Left lobe of liver (tissue), 2 donors: ENCODE measurements at places on chromosomes 7 and 10.

DNA sequence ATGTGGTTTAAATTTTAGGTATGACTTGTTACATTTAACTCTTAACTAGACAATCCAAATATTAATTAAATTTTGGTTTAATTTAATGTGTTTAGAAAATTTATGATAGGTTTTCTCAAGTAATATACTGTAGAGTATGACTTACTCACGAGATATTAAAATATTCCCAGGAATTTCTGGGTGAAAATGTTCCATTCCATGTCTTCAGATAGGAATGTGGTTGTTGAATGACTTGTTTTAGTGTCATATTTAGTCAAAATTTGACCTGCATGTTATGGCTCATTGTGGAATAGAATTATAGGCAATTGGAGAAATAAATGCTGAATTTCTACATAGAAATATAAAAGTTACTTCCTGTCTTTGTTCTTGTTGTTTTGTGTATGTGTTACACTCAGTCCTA lies 46.7 kb downstream of the SHOC2 start:
- no peak for DNase-seq

GRCh38 chr10:125820701-125821100 lies 2.4 kb downstream of the UROS start:
- no peak for DNase-seq

DNA sequence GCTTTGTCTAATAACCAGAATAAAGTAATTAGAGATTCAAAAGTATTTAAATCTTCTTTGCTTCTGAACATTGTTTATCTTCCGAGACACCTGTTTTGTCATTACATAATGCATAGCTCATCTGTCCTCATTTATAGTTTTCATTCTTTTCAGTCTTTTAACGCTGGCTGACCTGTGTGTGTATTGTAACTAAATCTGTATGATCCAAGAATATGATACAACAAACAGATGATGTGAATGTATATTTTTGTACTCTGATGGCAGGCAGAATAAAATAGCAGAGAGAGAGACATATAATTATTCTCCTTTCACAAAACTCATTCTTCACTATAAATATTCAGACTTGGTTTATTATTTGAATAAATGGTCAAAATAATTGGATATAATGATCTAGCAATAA lies 80.6 kb downstream of the ORC5 start:
- no peak for DNase-seq

GRCh38 chr10:73773152-73773879 lies 8.5 kb upstream of the CHCHD1 start:
- DNase-seq, result no peak

GRCh38 chr10:69397972-69398371 lies 18.7 kb downstream of the TACR2 start:
- no peak for DNase-seq

DNA sequence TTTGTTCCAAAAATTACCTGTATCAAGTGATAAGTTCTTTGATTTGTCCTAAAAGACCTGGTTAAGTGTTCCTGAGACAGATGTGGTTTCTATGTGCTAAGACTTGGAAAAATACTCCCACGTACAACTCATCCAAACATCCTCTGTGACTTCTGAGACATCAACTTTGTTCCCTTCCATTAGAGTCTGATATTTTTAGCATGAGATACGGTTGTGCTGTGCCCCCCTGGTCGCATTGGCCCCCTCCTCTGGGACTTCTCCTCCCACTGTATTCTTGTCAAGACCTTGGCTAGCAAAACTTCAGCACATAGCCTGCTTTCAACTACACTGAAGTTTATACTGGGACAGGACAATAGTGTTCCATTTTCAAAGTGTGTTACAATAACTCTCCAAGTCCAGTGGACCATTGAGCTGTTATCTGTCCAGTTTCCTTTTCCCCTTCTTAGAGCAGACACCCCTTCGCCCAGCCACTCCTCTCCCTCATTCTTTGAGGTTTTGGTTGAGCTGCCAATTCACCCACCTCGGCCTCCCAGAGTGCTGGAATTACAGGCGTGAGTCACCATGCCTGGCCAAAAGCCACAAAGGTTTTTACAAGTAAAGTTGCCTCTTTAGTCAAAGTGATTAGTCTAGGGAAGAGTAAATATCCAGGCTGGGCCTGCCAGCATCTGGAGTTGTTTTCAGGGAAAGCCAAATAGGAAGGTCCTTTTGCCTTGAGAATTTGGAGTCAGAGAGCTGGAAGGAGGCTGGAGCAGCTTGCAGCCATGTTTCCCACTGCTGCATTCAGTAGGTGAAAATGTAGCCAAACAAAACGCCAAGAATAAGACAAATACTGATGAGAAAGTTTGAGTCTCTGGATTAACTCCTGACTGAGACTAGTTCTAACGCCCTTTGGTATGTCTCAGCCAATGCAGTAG lies 17.8 kb upstream of the PDLIM1 start:
- no peak for DNase-seq

- peak; percentile 83 for DNase-seq
Observed at GRCh38 chr10:121974535-121975294, at the start of gene NSMCE4A. NSMCE4A (minus strand) TSS chr10:121975217; CDS start chr10:121975165, 52 bp downstream.

DNA sequence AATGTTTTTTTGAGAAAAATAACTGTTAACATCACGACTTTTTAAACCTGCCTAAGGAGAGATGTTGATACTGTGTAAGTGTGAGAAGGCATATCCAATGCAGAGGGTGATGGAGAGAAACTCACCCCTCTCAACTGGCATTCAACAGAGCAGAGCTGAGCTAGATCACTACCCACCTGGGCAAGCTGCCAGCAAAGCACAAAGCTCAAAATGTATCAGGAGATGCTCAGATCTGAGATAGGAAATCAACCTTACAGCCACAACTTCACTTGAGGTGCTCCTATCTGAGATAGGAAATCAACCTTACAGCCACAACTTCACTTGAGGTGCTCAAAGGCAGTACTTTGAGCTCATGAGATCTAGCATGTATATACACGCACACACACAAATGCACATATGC lies 151.5 kb upstream of the PDE1C start:
- no peak for DNase-seq

DNA sequence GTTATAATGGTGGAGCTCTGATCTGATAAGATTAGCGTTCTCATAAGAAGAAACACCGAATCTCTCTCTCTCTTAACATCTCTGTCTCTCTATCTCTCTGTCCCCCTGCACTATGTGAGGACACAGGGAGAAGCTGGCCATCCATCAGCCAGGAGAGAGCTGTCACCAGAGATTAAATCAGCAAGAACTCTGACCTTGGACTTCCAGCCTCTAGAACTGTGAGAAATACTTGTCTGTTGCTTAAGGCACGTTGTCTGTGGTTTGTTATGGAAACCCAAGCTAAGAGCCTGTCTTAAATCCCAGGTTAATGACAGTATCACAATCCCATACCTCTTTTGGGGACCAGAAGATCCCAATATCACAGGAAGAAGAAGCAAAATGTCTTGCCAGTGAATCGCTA lies 132.0 kb upstream of the AKR1E2 start:
- DNase-seq, result no peak

- DNase-seq, result no peak
Observed at GRCh38 chr10:51950371-51950995, 251.1 kb upstream of the CSTF2T start.

DNA sequence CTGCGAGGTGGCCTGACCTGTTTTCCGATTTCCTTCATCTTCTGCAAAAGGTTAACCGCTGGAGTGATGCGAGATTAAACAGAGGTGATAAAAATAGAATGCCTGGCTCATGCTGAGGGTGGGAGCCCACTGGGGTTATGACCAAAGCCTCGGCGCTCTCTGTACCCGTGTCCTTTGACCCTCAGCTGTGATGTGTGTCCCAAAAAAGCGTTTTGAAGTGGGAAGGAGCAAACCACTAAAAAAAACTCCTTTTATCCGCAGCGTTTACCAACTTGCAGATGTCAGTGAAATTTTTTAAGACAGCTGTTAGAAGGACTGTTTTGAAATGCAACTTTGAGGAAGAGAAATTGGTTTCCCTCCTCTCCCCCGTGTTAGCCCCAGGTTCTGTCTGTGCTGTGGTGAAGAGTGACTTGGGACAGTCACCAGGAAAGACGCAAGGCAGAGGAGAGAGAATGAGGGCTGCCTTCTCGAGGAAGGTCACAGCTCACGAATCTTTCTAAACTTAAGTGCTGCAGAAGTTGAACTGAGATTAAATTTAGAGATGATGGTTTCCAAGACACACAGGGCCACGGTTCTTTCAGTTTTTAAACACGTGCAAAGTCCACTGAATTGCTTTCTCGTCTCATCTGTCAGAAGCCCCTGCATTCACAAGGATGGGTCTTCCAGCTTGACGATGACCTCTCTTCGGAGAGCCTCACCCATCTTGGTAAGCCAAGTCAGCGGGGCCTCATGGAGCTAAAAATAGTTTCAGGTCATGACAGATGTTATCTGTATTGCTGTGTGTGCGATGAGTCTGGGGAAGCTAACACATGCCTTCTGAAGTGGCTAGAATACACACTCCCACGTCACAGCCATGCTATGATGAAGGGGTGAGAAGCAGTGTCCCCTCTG lies 27.6 kb downstream of the AMZ1 start:
- no peak for DNase-seq

GRCh38 chr10:111856631-111857030 lies 326.9 kb downstream of the GPAM start:
- no peak for DNase-seq

GRCh38 chr7:69738396-69738951 lies 140.2 kb downstream of the AUTS2 start:
- no peak for DNase-seq

GRCh38 chr7:135114622-135115021 lies 33.2 kb upstream of the TMEM140 start:
- DNase-seq, result no peak
